Kidney glomerular epithelial cell (primary cell): ENCODE measurements at places on chromosomes 7 and 10.

- DNase-seq = no peak
Observed at GRCh38 chr10:100791369-100792058, 46.1 kb downstream of the PAX2 start.

DNA sequence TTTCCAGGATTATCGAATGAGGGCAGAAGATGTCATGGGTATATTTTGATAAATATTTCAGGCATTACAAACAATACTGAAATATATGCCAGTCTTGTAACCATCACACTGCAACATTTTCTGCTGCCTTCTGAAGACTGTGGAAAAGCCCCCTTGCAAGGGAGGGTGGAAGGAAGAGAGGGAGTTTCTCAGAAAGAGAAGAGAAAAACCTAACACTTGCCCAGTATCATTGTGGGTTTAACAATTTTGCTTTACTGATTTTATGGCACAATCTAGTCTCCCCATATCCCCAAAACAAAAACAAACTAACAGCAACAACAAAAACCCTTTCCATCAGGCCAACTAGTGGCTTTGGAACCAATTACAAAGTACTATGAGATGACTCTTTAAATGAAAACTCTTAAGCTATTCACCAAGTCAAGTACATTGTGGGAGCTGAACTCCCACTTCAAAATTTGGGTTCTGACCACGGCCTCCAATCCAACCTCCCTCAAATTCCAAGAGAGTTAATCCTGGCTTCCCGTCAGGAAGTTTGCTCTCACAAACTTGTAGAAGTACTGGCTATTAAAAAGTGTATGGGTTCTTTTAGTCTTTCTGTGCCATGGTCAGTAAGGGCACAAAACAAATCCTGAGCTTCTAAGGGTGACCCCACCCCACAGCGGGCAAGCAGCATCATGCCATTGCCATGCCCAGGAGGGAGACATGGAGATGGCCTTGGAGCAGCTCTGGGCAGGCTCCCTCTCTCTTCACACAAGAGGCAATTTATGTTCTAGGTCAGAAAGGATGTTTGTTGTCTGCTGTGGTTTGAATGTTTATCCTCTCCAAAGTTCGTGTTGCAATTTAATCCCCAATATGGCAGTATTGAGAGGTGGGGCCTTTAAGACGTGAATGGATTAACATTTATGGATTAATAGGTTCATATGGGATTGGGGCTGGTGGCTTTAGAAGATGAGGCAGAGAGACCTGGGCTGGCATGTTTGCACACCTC lies 96.3 kb downstream of the JAZF1 start:
- DNase-seq = no peak

- no peak for DNase-seq
Observed at GRCh38 chr10:123402656-123403055, 248.5 kb downstream of the BUB3 start.

- no peak for DNase-seq
Observed at GRCh38 chr10:80917636-80918035, 379.9 kb downstream of the SH2D4B start.

- no peak for DNase-seq
Observed at GRCh38 chr10:106487726-106488125, 676.8 kb downstream of the SORCS1 start.

DNA sequence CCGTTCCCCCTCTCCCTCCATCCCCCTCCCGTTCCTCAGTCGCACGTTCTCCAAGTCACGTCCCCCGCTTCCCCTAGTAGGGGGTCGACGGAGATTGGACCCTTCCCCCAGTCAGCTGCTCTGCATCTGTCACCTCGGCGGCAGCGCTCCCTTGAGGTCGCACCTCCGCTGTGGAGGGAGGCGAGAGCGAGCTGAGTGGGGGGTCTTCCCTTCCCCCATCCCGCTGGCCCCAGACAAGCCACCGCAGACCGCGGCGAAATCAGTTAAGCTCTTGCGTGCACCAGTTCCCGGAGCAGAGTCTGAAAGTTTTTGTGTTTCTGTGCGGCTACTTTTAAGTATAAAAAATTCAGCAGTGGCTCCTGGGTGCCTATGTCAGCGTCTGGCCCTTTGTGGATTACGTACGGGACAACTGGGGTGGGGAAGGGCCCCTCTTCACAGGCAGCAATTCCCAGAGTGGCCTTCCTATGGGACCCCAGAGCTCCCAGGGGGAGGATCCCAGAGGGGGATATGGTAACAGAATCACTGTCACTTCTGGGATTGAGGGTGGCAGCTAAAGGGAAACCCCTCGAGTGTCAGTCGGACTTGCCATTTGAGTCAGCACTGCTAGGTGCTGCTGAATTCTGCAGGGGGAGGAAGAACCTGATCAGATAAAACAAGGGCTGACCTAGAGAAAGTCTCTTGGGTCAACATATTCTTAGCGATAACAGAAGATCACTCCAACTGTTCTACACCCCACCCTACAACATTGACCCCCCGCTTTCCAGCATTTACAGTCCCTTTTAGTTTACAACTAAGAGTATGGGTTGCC lies 12.5 kb upstream of the DDIT4 start:
- peak; percentile 45 for DNase-seq

- peak; percentile 35 for DNase-seq
Observed at GRCh38 chr7:134458341-134458805, 527 bp downstream of the AKR1B1 start.

DNA sequence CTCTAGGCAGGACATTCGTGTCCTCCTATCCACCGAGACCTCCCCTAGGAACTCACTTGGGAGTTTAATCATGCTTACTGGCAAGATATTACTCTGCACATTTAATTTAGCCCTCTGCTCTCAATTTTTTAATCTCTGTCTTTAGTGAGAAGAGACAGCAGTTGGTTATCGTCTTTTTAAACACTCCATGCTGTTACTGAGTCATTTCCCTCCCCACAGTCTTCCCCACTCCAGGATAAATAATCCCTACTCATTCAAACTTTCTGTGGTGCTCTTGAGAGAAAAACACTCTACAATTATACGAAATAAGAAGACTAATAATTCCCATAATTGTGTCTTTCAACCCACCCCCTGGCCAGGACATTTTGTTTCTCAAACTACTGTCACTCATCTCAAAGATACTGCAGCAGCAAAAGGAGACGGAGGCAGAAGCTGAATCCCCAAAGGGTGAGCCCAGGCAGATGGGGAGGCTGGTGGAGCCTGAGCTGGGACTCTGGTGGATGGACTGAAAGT lies 84.2 kb downstream of the ANK3 start:
- DNase-seq = no peak

GRCh38 chr7:85595750-85596178 lies 408.9 kb upstream of the SEMA3D start:
- DNase-seq = no peak

DNA sequence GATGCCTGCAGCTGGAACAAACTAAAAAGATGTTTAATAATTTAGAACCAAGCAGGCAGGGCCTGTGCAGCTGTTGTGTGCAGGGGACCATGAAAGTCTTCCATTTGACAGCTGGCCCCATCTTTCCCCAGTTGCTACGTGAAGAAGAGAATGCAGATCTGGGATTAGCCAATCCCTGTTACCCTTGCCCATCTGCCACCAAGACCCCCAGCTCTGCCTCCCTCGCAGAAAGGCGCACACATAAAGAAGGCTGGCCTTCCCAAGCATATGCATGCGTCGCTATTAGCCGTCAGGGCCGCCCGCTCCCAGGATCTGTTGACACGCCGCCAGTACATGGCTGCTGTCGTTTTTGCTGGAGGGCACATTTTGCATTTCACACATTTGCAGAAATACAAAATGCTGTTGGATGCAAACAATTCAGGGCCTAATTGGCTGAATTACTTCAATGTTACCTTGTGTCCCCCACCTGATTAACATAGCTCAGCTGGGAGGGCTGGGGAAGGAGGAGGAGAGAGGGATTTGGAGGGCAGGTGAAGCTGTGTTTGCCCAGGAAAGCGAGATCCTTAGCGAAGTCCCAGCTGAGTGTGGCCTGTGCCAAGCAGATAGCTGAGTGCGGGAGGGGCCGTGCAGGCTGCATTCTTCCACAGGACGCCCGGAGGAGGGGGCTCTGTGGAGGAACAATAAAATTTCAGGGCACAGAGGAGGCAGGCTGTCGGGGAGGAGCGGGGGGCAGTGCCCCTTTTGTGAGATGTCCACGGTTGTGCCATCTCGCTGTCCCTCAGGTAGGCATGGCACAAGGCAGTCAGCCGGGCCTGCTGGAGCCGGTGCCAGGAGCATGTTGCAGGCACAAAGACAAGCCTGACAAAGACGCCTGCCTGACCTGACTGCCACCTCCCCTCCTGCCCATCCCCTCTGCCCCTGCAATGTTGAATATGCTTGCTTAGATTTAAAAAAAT lies 443.0 kb upstream of the MKI67 start:
- no peak for DNase-seq

DNA sequence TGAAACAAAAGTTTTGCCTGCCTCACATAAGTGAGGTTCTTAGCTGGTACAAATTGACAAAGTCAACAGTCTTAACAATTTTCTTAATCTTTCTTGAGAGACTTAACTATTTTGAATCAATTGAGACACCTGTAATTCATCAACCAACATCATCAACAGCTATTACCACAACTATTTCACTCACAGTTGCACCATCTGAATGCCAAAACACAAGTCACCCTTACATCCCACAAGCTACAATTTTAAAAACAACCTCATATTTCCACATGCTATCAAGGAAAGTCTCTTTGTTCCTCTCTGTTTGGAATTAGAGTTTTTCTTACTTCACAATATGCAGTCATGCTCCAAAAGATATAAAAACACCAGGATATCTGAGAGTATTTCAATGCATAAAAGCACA lies 4.9 kb downstream of the SMURF1 start:
- DNase-seq = peak; percentile 62

- DNase-seq = no peak
Observed at GRCh38 chr10:93463723-93464476, 18.2 kb downstream of the MYOF start.

DNA sequence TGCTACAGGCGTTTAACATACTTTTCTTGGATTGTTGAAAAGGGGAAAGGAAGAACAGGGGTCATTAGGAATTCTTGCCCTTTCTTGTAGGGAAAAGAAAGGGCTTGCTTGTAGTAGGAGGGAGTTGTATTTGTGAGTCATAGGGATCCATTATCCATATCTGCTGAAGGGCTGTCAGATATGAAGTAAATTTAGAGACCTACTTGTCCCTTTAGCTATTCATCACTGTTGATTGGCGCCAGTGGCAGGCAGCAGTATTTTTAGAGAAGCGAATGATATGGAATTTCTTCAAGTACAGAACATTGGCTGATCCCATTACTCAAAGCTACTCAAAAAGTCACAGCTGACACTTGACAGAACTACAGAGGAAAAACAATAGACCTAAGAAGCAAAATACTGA lies 97.7 kb downstream of the CELF2 start:
- no peak for DNase-seq

GRCh38 chr7:130921391-130922180 lies 187.6 kb upstream of the KLF14 start:
- DNase-seq = peak; percentile 96

- no peak for DNase-seq
Observed at GRCh38 chr10:43853369-43853768, 204.7 kb upstream of the ZNF32 start.
